ENCODE measurements at places on chromosomes 2 and 18.
A peak's percentile ranks its signal among the peaks of the same experiment; 100 is the strongest.

DNA sequence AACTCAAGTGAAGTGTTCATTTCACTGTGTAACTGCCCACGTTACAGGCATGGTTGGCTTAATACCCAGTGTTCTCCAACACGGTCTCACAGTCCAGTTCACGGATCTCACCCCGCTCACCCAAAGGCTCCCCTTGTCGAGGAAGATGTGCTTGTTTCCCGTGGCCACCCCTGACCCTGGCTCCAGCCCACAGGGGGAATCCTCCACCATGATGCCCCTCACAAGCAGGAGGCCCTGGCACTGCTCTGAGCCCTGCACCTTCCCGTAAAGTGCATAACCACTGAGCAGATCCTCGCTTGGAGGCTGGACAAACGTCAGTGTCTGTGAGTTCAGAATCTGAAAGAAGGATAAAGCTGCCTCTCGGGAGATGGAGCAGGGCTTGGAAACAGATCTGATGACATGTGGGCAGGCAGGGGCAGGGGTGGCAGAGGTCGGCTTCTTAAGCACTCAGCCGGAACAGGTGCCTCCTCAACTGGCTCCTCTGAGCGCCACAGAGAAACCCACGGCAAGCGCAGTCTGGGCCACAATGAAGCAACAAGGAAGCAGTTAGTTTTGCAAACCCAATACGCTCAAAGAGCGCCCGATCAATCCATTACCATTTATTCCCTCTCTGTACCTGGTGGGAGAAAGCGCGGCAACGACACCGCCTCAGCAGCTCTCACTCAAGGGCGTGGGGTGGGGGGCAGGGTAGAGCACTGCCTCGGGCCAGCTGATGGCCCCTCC, 17.6 kb downstream of the HDAC4 start:
- peak; percentile 19 for DNase-seq

GRCh38 chr2:66069937-66070720, 364.8 kb upstream of the MEIS1 start:
- DNase-seq = no peak

DNA sequence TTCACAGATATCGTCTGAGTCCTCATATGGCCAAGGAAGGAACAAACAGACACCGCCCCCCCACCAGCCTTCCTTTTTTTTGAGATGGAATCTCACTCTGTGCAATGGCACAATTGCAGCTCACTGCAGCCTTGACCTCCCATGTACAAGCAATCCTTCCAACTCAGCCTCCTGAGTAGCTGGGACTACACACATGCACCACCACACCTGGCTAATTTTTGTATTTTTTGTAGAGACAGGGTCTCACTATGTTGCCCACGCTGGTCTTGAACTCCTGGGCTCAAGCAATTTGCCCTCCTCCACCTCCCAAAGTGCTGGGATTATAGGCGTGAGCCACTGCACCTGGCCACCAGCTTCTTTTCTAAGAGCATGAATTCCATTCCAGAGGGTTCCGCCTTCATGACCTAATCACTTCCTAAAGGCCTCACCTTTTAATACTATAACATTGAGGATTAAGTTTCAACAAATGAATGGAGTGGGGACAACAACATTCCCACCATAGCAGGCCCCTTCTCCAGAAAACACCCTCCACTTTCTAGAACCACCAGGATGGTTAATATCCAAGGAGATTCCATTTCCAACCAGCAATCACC, 2.2 kb upstream of the TMBIM1 start:
- no peak for DNase-seq

GRCh38 chr18:25873833-25874232, 216.6 kb downstream of the SS18 start:
- no peak for DNase-seq

- DNase-seq = no peak
These were observed 228.7 kb upstream of the MC4R start for GRCh38 chr18:60601249-60601648.

GRCh38 chr2:176155356-176156044, 1.6 kb upstream of the HOXD3 start:
- no peak for DNase-seq

DNA sequence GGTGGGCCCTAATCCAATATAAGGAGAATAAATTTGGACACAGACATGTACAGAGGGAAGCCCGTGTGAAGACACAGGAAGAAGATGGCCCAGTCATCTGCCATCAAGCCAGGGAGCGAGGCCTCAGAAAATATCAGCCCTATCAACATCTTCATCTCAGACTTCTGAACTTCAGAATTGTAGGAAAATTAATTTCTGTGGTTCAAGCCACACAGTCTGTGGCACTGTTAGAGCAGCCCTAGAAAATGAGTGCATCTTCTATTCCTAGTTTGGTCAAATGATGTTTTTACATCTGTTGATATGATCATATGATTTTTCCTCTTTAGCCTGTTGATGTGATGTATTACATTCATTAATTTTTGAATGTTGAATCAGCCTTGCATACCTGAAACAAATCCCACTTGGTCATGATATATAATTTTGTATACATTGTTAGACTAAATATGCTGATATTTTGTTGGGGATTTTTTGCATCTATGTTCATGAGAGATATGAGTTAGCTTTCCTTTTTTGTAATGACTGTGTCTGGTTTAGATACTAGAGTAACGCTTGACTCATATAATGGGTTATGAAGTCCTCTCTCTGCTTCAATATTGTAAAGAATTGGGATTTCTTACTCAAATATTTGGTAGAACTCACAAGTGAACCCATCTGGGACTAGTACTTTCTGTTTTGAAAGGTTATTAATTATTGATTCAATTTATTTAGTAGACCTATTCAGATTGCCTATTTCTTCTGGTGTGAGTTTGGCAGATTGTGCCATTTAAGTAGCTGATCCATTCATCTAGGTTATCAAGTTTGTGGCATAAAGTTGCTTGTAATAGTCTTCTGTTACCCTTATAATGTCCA, 451.4 kb downstream of the EIPR1 start:
- no peak for DNase-seq

Measured in MV-4-11 (cell line).